ENCODE measurements at places on chromosomes 7 and 10.

DNA sequence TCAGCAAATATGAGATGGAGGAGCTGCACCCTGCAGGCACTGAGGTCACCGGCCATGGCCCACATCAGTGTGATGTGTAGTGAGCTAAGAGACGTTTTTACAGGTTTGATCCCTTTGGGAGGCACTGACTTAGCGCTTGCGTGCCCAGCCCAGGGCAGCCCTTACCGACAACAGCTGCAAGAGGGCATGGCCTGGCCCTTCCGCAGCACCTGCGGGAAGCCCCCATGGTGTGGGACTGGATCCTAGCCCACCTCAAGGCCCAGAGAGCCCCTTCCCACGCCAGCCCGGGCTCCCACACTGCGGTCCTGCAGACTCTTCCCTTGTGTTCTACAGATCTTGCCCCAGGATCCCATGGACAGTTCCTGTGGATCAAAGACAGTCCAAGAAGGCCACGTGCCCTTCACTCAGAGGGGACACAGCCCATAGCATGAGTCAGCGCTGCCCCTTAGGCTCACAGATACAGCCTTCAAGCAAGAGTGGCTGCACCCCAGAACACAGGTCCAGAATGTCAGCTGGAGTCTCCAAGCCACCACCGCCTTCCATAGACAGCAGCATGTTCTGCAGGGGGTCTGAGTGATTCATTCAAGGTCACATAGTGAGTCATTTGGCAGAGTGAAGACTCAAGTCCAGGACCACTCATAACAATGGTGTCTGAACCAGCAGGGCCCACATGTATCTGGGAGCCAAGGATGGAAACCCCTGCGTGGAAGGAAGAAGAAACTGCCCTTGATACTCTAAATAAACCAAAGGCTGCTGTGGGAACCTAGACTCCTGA, 25.4 kb downstream of the TLL2 start:
- DNase-seq = no peak

DNA sequence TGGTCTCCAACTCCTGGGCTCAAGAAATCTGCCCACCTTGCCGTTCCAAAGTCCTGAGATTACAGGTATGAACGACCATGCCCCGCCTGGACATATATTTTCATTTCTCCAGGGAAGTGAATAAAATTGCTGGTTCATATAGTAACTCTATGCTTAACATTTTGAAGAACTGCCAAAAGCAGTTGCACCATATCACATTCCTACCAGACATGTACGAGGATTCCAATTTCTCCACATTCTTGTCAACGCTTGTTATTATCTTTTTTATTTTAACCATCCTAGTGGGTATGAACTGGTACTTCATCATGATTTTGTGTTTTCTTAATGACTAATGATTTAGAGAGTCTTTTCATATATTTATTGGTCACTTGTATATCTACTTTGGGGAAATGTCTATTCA, 21.9 kb upstream of the CPN1 start:
- DNase-seq = no peak

- DNase-seq = no peak
Observed at GRCh38 chr7:52209614-52210013, 825.8 kb upstream of the POM121L12 start.

DNA sequence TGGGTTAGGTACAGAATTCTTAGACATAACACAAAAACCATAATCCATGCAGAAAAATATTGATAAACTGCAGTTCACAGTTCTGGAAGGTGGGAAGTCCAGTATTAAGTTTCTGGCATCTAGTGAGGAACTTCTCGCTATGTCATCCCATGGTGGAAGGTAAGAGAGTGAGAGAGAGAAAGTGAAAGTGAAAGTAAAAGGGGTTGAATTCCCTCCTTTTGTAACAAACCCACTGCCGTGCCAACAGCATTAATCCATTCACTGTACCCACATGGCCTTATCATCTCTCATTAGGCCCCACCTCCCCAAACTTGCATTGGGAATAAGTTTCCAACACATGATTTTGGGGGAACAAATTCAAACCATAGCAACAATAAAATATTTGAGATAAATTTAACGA, 17.1 kb downstream of the ZNF485 start:
- DNase-seq = no peak

DNA sequence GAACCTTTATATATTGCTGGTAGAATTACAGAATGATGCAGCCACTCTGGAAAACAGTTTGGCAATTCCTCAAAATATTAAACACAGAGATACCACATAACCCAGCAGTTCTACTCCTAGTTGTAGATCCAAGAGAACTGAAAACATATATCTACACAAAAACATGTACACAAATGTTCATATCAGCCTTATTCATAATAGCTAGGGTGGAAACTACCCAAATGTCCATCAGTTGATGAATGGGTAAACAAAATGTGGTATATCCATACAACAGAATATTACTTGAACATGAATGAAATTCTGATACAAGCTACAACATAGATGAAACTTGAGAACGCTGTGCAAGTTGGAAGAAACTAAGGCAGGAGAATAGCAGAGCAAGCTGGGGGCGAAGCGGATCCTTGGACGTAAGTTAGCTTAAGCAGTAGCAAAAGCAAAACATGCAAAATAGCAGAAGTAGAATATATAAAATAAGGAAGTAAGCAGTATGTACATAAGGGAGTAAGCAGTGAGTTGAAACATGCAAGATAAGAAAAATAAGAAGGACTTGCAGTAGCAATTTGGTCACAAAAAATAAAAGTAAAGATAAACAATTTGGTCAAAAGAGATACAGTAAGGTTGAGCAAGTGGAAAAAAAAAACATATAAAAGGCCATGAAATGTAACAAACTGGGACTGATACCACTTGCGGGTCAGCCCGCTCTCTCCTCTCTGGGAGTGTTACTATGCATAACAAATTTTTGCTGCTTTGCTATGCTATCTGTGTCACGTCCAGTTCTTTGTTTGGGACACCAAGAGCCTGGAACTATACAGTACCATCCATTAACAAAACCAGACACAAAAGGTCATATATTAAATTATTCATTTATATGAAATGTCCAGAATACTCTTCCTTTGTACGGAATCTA, 18.0 kb upstream of the HILPDA start:
- DNase-seq = no peak

DNA sequence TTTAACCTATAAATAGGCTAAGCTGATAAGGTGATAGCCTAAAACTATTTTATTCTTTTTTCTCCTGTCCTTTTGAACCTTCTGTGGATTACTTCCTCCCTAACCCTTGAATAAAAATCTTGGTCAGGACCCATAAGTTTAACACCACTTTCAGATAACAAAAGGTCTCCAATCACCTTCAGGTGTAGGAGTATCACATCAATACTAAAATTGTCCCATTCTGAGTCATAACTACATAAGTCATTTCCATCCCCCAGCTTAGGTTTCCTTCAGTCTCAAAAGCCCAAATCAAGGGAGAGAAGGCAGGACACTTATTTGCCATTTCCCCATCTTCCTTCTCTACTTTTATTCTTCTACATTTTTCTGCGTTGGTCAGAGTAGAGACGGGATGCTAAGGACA, 56.9 kb upstream of the WNT16 start:
- no peak for DNase-seq

DNA sequence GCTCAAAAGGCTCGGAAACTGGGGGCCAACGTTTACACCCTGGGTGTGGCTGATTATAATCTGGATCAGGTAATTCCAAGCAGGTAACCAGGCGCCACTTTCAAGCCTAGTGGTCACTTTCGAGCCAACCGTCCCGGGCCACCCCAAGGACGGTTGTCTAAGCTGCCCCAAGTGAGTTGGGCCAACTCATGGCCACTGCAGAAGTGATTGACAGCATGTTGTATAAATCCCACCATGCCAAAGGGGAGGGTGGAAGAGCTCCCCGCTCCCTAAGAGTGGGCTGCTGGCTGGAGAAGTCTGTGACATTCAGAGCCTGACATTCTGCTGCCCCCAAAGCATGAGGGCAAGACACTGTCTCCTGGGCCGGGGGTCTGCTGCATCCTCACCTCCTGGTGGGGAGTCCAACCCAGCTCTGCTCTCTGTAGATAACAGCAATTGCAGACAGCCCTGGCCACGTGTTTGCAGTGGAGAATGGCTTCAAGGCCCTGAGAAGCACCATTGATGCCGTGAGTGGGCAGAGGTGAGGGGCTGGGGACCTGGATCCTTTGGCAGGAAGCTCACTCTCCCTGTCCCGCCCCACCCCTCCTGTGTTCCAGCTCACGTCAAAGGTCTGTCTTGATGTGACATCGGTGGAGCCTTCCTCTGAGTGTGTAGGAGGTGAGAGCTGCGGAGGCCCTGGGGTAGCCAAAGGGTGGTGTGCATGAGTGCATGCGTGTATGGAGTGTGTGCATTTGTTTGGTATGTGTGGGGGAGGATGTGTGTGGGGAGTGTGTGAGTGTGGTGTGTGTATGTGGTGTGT, 10.8 kb downstream of the ANTXRL start:
- DNase-seq = no peak

DNA sequence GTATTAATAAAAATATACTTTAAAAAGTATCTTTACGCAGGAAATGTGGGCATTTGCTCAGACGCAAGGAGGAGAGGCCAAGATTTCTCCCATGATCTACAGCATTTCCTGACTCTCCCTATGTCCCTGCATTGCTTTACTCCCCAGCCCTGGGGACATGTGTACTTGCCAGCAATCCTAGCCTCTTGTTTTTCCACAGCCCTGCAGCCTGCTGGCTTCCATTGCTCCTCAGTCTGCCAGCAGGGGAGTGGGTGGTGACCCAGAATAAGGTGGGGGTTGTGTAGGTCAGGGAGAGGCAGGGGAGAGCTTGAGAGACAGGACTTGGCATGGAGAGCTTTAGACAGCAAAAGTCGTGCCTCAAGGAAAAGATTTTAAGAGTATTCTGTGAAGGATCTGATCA, 307.7 kb downstream of the CDK14 start:
- no peak for DNase-seq

DNA sequence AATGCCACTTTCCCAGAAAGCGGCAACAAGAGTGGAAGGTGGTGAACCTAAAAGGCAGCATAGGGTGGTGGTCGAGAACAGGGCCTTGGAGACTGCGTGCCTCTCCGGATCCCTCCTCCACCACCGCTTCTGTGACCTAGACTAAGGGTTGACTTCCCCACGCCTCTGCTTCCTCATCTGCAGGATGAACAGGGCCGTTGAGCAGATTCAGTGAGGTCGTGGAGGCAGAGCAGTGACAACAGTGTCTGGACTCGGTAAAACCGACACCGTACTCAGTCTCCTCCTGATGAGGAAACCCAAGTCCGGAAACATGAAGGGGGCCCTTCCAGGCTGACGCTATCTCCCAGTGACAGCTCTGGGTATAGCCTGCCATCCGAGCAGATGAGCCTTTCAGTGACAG, 162.6 kb downstream of the CELF2 start:
- DNase-seq = no peak

- no peak for DNase-seq
Observed at GRCh38 chr10:43925793-43926192, 277.1 kb upstream of the ZNF32 start.

- no peak for DNase-seq
Observed at GRCh38 chr7:101916041-101916800, 98.8 kb downstream of the CUX1 start.

- DNase-seq = no peak
Observed at GRCh38 chr7:106255246-106255645, 29.5 kb downstream of the NAMPT start.

DNA sequence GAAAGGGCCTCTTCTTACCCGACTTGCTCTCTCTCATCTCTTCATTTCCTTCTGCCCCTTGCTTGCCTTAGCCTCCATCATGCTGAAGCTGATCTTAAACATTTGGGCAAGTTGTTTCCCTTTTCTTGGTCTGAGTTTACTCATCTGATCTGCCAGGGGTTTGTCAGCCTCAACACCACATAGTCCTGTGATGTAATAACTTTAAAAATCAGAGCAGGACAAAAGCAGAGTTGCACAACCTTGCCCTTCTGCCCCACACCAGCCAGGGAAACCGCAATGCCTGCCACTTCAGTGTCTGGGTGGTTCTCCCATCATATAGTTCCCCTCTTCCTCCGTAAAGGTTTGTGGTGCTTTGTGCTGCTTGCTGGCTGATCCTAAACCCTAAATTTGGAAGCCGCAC, 9.9 kb upstream of the LIPM start:
- no peak for DNase-seq

- DNase-seq = no peak
Observed at GRCh38 chr10:130689743-130690626, 553.8 kb downstream of the GLRX3 start.

- DNase-seq = no peak
Observed at GRCh38 chr7:68321776-68322496, 1276.3 kb upstream of the AUTS2 start.

- peak; percentile 59 for DNase-seq
Observed at GRCh38 chr7:104883718-104884452, 130.1 kb upstream of the KMT2E start.

DNA sequence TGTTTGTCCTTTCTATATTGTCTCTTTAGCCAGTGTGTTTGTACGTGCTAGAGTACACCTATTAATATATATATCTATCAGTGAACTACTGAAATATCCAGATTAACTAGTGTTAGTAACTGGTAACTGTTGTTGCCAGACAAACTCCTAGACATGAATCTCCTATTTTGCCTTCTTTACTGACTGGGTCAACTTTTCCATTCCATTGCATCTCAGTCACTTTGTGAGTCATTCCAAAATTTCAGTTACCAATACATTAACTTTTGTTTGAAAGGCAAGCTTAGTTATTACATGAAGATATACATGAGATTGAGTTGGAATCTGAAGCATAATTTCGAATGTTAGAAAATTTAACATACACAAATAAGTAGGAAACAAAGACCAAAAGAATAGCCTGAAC, 51.4 kb downstream of the BTAF1 start:
- DNase-seq = no peak

DNA sequence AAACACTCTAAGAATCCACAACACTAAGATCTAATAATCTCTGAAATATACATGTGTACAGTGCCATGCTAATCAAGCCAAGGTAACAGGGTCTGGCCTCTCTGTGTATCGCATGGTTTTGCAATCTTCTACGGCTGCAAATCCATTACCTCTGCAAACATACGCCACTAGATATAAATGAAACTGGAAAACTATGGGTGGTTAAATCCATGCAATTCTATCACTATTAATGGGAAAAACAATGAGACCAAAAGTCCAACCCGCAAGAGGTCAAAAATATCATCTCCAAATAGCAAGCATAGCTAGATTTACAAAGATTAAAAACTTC, 23.0 kb downstream of the SGCE start:
- DNase-seq = no peak

Measured in GM12864 (cell line).